ENCODE measurements at places on chromosomes 3 and 15.

GRCh38 chr15:71301958-71302621 is 186.8 kb downstream of the THSD4 start:
- no peak for DNase-seq

DNA sequence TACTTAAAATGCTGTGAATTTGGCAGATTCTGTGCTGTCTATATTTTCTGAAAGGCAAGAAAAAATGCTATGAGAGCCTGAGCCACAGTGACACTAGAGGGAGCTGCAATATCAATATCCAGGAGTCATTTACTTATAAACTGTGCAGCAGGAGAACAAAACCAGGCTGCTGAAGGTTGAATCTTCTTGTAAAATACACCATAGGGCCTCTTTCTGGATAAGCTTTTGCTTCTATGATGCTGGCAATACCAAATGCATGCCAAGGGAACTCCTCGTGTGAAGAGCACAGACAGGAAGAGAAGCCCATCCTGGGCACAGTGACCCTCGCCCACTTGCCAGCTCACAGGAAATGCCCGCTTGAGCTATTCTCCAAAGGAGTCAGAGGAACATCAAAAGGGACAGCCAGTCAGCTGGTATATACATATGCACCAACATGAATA is 48.0 kb upstream of the TSPAN3 start:
- peak; percentile 91 for DNase-seq

- peak; percentile 20 for DNase-seq
Observed at GRCh38 chr3:229183-229661, 32.7 kb downstream of the CHL1 start.

DNA sequence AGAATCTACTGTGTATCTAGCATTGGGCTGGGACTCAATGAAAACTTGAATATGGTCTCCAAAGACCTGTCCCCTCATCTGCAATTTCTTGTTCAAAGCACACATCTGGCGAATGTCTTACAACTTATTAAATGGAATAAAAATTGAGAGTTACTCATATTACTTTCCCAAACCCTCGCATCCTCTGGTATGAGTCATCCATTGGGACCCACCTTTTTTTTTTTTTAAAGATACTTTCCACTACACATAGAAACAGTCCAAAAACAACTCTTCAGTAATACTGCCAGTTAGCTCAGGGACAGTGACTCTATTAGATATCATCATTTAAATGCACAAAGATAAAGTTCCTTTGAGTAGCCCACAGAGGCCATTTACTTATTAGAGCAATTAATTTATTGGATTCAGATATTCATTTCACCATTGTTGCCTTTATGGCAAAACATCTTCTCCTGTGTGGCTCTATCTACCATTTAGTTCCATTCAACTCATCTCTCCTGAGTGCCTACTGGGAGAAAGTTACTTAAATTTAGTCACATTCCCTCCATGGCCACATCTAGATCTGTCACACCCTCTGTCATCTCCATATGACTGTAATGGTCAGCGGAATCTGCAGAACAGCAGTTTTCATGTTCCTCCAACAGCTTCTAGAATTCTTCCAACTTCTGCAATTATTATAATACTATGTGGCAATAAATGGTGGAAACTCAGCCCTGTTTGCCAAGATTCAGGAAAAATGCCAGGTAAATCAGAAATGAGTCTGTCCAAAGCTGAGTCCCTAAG is 77.9 kb upstream of the ARHGEF3 start:
- DNase-seq = peak; percentile 60

DNA sequence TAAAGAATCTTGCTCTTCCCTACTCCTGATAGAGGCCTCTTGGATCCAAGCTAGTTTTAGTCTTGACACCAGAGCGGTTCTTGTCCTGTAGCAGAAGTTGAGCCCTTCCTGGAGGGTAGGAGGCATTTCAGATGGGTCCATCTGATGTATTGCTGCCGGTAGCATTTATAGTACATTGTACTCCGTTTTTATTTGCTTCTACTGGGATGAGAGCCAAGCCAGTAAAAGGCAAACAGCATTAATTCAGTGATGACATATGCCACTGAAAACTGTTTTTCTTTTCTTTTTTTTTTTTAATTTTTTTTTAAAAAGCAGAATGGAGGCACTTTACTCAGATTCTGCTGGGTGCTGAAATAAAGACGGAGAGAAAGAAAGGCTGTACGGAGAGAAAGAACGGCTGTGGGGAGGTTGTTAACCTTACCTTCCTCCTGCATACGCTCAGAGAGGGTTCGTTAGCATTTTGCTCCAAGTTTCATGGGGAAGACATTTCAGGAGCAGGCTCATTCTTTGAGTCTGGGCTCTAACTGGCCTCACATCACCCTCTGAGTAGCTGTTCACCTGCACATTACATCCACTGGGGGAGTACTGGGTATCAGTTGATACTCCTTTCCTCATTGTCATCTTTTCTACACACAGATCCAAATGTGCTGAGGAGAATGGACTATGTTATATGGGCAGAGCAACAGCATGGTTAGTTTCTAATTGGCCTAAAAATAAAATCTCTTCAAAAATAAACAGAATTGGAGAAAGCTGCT is 161.5 kb downstream of the FEZF2 start:
- DNase-seq = peak; percentile 18

DNA sequence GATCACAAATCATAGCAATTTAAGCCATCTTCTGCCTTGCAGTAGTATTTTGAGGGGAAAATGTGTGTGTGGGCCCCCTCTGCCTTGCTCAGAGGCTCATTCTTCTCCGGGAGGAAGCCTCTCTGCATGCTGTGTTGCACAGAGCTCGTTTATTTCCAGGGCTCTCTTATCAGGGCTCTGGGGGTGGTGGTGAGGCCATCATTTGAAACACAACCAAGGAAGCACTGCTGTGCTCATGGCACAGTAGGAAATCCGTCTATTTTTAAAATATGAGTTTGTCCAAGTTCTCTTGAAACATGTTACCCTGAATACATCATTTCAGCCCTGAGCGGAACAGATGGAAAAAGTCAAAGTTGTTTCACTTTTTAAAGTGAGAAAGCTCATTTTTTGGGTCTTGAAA is 369.0 kb upstream of the CFAP20DC start:
- DNase-seq = peak; percentile 58

DNA sequence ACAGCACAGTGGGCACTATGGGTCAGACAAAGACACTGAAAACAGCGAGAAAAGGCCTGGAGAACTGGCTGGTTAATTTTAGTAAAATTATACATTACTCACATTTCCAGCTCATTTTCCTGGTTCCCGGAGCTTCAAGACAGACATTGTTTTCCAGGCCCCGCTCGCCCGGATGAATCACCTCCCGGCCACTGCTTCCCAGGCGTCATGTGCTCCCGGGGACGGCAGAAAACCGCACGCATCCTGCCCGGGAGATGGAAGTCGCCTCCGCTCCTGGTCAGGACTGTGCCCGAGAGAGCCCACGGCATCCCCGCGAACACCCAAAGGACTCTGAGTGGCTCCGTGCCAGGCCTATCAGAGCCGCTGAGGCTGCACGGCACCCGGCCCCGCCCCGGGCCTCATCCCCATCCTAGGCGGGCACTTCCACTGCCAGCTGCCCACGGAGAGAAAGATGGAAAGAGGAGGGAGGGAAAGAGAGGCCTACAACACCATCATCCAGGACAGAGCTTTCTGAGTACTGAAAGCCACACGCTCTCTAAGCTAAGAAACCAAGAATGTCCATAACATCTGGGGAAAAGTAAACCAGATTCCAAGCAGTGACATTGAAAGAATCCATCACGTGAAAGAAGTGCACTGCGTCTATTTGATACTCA is 75.1 kb downstream of the VGLL4 start:
- peak; percentile 60 for DNase-seq

DNA sequence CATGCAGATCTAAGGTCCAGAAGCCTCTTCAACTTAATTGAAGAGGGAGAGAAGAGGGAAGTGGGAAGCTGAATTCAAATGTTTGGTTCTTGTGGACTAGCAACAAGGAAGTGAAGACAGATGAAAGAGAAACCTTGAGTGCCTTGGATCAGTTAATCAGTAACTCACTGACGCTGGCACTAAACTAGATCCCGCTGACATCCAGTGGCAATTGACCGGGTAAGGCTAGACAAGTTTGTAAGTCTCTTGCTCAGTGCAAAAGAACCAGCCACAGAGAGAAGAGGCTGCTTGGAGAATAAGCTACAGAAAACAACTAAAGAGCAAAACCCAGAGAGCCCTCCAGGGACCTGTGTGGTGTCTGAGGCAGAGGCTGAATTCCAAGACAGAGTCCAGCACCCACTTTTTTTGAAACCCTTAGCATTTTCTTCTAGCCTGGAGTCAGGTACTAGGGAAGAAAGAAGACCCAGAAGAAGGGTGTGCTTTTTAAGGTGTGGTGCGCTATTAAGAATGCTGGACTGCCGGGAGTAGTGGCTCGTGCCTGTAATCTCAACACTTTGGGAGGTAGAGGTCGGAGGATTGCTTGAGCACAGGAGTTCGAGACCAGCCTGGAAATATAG is 6.9 kb downstream of the PLCH1 start:
- peak; percentile 26 for DNase-seq

- DNase-seq = no peak
Observed at GRCh38 chr3:127034990-127035652, 52.2 kb downstream of the PLXNA1 start.

DNA sequence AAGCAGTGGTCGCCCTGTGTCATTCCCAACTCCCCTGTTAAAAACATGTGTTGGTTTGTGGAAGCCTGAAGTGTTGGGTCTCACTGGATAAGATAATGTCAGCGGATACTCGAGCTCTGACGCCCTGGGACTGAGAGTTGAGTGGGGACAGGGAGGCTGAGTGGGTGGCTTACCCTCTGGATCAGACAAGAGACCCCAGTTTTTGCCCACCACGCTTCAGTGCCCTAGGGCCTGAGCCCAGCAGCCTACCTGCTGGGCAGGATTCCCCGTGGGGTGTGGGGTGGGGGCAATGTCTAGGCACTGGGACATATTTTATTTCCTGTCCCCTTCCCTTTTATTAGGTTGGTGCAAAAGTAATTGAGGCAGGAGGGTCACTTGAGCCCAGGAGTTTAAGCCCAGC is 75.0 kb downstream of the SMAD6 start:
- no peak for DNase-seq

DNA sequence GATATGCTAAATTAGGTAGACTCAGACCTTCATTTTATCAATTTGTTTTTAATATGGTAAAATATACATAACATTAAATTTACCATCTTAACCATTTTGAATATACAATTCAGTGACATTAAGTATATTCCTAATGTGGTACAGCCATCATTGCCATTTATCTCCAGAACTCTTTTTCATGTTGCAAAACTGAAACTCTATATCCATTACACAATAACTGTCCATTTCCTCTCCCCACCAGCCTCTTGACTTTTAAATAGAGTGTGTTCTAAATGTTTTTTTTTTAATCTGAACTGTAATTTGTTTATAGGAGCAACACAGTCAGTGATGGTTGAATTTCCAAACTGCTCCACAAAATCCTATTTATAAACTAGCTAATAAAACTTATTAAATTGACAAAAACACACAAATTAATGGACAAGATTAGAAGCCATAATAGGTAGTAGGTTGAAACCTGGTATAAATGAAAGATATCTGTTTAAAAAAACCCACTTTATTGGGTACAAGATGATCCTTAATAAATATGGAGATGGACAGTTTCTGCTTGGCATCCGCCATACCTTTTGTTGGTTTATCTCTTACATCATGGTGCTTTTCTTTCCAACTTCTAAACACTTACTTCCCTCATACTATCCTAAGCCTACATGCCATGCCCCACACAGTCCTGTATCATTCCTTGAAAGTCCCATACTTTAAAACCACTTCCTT is 142.4 kb downstream of the ZPLD1 start:
- no peak for DNase-seq

DNA sequence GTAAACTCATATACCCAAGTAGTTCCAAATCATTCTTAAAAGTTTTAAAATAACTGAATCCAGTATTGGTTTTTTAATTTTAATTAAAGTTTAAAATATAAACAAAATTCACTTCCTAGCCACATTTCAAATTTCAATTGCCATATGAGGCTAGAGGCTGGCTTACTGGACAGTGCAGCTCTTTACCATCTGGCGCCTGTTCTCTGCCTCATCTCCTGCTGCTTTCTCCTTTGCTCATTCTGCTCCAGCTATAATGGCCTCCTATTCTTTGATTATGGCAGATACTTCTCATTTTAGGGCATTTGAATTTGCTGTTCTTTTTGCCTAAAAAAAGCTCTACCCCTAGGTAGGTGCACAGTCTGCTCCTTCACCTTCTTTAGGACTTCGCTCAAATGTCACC is 19.1 kb downstream of the ARMC8 start:
- DNase-seq = no peak

GRCh38 chr3:161163297-161163696 is 57.8 kb upstream of the NMD3 start:
- DNase-seq = no peak

- DNase-seq = no peak
Observed at GRCh38 chr3:146709969-146710368, 104.8 kb upstream of the PLSCR5 start.

DNA sequence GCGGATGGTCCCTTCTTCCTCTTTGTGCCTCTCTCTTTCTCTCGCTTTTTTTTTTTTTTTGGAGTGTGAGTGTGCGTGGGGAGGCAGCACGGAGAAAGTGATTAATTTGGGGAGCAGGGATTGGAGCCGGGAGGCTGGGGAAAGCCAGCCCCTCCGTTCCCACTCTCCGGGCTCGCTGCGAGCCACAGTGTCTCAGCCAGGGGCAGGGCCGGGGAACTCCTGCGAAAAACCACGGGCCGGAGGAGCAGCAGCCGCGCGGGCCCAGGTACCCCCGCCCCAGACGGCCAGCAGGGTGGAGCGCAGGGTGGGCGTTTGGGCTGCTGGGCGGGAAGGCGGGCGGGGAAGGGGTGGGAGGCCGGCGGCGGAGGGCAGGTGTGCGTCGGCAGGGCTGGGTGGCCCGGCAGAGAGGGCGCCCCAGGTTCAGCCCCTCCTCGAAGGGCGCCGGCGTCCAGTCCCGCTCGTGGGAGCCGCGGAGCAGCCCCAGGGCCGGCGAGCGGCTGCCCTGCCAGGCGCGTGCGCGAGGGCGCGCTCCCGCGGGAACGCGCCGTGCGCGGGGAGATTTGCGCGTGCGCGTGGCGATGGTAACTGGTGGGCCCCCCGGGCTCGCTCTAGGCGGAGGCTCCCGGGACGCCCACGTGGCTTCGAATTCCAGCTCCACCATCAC is 1.4 kb downstream of the CHL1 start:
- no peak for DNase-seq

DNA sequence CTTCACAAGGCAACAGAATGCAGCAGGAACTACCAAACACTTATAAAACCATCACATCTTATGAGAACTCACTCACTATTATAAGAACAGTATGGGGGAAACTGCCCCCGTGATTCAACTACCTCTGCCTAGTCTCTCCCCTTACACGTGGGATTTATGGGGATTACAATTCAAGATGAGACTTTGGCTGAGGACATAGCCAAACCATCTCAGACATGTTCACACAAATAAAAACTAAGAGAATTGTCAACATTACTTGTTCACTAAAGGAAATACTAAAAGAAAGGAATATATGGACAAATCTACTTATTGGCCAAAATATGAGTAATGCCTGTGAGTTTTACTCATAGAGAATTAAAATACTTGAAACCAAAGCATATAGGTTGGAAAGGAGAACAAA is 505.1 kb downstream of the IGSF11 start:
- no peak for DNase-seq

GRCh38 chr3:70556056-70556455 is 243.6 kb upstream of the MDFIC2 start:
- no peak for DNase-seq
